ENCODE measurements at places on chromosomes 7 and 10. TPM values are rescaled to one million over a fixed set of nuclear protein-coding genes. Genes with fewer than 3 reads are reported as not detected.

- no peak overlapping the region for H3K27ac ChIP-seq
- H3K27me3 ChIP-seq = no peaks in the 10 kb centered on the region
- no peak for DNase-seq
- H3K4me3 ChIP-seq = no peak overlapping the region
Observed at GRCh38 chr7:151592868-151593486, 73.3 kb upstream of the RHEB start.

DNA sequence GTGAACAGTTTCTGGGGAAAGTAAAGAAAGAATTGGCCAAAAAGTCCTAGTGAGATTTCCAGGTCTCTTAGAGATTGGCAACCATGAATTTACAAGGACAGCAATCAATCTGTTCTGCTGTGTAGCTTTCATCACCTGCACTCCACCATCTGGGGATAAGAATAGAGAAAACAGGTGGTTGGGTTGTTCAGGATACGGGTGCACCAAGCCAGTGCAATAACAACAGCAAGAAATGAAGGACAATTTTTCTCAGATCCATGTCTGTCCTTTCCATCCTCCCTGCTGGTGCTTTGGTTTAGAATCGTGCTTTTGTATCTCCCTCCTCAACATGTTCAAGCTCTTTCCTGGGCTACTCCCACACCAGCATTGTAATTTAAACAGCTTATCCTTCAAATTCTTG lies 787.7 kb downstream of the GRID1 start:
- DNase-seq = no peak
- no peak overlapping the region for H3K27ac ChIP-seq
- H3K36me3 ChIP-seq = no peaks in the 10 kb centered on the region
- no peak overlapping the region for H3K4me3 ChIP-seq

- H3K36me3 ChIP-seq = no peaks in the 10 kb centered on the region
- H3K4me3 ChIP-seq = no peak overlapping the region
- no peak for DNase-seq
- H3K27me3 ChIP-seq = no peaks in the 10 kb centered on the region
- no peaks in the 10 kb centered on the region for H3K4me1 ChIP-seq
Observed at GRCh38 chr10:92208736-92209135, 82.1 kb downstream of the CPEB3 start.

DNA sequence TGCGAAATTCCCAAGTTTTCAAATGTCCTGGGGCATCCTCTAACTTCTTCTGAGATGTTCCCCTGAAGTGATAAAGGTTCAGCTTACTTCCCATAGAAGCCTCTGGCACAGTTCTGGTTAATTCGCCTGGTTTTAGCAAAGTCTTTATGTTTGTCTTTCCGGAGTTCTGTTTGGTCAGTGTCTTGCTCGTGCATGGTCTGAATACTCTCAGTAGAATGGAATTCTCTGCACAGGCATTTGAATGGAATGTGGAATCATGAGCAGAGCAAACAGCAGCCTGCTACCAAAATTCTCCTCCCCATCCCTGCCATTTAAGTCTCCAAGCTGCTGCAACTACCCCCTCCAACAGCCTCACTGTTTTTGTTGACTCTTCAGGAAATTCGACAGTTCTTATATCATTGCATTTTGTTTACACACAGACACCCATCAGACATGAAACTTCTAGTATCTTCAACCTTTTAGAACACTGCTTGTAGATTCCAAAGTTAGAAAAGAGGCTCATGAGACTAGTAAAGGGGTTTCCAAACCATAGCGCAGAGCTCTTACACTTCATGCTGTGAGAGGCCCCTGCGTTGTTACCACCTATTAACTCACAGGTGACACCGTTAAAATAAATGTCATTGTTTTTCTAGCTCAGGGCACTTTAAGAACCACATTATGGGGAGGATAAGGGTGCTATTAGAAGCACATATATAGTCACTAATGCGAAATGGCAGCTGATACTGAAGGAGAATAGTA lies 129.7 kb downstream of the PLCE1 start:
- H3K27me3 ChIP-seq = no peaks in the 10 kb centered on the region
- peaks cover 36% of the 10 kb centered on the region for H3K4me1 ChIP-seq
- H3K4me3 ChIP-seq = no peak overlapping the region
- peak; percentile 93 for DNase-seq
- H3K27ac ChIP-seq = peak overlapping the region; percentile 10
- H3K36me3 ChIP-seq = no peaks in the 10 kb centered on the region

DNA sequence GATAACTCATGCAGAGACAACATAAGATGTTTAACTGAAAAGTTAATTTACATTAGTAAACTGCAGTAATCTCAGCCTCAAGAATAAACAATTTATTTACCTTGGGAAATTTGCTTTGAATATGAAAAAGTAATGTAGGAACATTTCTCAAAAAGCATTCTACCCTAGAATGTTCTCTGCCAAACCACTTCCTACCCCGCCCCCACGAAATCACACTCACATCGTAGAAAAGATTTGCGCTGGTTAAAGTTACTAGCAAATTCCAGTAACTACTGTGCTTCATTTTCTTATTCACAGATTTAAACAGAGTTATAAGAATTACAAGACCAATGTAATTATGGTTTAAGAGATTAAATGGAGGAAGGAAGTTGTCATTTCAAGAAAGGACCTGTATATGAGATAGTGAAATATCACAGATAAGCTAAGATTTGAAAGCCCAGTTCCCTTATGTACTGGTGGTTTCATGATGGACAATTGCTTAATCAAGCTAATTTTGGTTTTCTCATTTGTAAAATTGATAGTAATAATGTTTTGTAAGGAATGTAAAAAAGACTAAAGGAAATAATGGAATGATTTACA lies 175.4 kb downstream of the GNAI1 start:
- H3K27me3 ChIP-seq = no peaks in the 10 kb centered on the region
- no peak for DNase-seq
- no peak overlapping the region for H3K27ac ChIP-seq
- H3K36me3 ChIP-seq = no peaks in the 10 kb centered on the region

- H3K4me3 ChIP-seq = no peak overlapping the region
- no peaks in the 10 kb centered on the region for H3K27me3 ChIP-seq
- H3K27ac ChIP-seq = no peak overlapping the region
- no peaks in the 10 kb centered on the region for H3K4me1 ChIP-seq
- no peaks in the 10 kb centered on the region for H3K36me3 ChIP-seq
Observed at GRCh38 chr7:125399408-125399807, 469.8 kb upstream of the POT1 start.

- no peak within 1 kb of the TSS for H3K27ac ChIP-seq
- 0 out of 2 replicates have a peak, but pooled peaks cover 3% of the 10 kb centered on the region for H3K4me1 ChIP-seq
- H3K27me3 ChIP-seq = peaks cover 2% of the 10 kb centered on the region
- no peak for DNase-seq
- H3K4me3 ChIP-seq = peak within 1 kb of the TSS; percentile 44
- no peaks in the 10 kb centered on the region for H3K36me3 ChIP-seq
Observed at GRCh38 chr7:27165089-27165995, at the start of gene HOXA9. Gene HOXA9 (minus strand): TSS chr7:27165537. CDS start chr7:27165457, 80 bp downstream.

The POLR3A gene
- 19.2 TPM for total RNA-seq

GRCh38 chr7:44590910-44591309 lies 8.9 kb upstream of the TMED4 start:
- H3K4me3 ChIP-seq = no peak overlapping the region
- H3K36me3 ChIP-seq = no peaks in the 10 kb centered on the region
- no peak for DNase-seq
- H3K27me3 ChIP-seq = no peaks in the 10 kb centered on the region
- peaks cover 7% of the 10 kb centered on the region for H3K4me1 ChIP-seq
- H3K27ac ChIP-seq = no peak overlapping the region

DNA sequence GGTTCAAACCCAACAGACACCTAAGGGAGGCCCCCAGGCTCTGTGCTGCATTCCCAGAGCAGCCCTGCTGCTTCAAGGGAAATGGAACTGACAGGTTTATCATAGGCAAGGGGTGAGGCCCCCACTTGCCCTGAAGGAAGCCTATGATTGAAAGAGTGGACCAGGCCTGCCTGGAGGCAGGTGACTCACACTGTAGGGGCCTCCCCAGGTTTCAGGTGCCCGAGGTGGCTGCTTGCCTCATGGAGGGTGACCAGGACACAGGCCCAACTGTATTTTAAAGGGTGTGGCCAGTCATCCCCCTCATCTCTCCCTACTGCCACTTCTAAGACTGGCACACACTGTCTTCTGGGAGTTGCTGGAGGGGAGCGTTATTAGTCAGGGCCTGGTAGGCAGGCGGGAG lies 85.4 kb downstream of the ATXN7L1 start:
- no peaks in the 10 kb centered on the region for H3K27me3 ChIP-seq
- no peak overlapping the region for H3K4me3 ChIP-seq
- DNase-seq = no peak
- peaks cover 2% of the 10 kb centered on the region for H3K36me3 ChIP-seq
- no peaks in the 10 kb centered on the region for H3K4me1 ChIP-seq

The CLRN3 gene
- not detected for total RNA-seq

- no peaks in the 10 kb centered on the region for H3K36me3 ChIP-seq
- peaks cover 7% of the 10 kb centered on the region for H3K4me1 ChIP-seq
- H3K27ac ChIP-seq = no peak overlapping the region
- DNase-seq = no peak
Observed at GRCh38 chr10:42691361-42692120, 53.2 kb upstream of the ZNF33B start.

- H3K27me3 ChIP-seq = no peaks in the 10 kb centered on the region
- DNase-seq = no peak
- no peak overlapping the region for H3K27ac ChIP-seq
Observed at GRCh38 chr7:97064020-97064419, 39.4 kb upstream of the DLX5 start.

The RPEL1 gene
- total RNA-seq = 0.10 TPM

DNA sequence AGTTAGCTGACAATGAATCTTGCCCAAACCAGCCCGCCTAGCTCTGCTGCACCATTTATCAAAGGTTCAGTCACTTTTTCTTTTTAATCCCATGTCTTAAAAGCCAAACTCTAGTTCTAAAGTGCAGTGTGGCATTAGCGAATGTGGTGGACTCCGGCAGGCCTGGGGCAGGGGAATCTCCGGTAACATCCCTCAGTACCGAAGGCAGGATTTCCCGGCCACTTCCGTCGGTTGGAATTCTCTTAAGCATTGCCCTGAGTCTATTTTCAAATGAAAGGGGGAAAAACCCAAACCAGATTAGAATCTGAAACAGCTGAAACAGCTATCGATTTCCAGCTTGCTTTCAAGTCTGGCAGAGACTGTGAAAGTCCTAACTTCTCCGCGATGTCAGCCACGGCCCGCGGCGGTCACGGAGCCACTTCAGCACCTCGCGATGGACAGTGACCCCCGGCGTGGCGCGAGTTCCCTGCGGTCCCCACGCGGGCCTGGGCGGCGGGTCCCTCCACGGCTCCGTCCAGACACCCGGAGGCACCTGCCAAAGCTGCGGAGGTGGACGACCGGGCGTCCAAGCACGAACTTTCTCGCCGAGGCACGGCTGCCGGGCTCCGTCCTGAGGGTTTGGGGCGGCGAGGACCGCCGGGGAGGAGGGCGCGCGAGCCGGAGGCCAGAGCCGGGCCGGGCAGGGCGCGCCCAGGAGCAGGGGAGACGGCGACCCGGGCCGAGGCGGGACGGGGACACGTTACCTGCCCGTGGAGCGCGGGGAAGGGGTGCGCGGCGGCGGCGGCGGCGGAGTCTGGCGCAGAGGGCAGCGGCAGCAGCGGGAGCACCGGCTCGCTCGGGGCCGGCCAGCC lies 745 bp downstream of the TCERG1L start:
- DNase-seq = no peak
- no peaks in the 10 kb centered on the region for H3K4me1 ChIP-seq
- no peak overlapping the region for H3K27ac ChIP-seq
- no peak overlapping the region for H3K4me3 ChIP-seq
- no peaks in the 10 kb centered on the region for H3K36me3 ChIP-seq
- peaks cover 1% of the 10 kb centered on the region for H3K27me3 ChIP-seq

GRCh38 chr10:55629793-55630490 lies 731.1 kb downstream of the ZWINT start:
- peak; percentile 6 for DNase-seq
- H3K27ac ChIP-seq = no peak overlapping the region
- no peaks in the 10 kb centered on the region for H3K4me1 ChIP-seq

DNA sequence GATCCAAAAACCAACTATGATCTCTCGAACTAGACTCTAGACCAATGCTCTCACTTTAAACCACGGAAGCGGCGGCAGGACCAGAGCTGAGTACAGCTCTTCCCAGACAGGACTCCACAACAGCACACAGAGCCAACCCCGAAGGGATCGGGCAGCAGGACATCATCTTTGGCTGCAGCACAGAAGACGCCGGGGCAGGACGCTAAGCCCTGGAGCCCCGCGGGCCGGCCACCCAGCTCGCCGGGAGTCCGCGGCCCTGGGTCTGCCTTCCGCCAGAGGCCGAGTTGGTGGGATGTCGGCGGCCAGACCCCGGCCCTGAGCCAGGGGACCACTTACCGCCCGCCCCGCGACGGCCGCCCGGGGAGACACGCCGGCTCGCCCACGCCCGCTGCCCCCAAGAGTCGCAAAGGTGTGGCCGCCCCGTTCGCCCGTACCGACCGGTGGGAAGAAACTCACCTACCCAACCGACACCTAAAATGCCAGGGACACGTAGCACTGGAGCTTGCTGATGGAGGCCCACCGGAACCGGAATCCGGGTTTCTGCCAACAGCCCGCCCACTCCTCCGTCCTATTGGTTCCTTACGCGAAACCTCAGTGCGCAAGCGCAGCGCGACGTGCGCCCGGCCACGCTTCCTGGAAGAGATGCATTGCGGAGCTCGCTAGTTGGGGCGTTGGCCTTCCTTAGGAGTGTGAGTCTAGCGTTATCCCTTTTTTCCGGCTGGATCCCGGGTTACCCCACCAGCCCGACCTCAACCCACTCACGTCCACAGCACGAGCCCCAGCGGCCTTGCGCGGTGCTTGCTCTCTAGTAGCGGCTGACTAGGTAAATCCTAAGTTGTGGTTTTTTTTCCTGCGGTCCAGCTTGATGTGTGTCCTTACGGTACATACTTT lies at the start of gene SEC61G:
TSS of gene SEC61G (minus strand) at position 510 of the 891 bp plus-strand sequence. CDS start 1,623 bp downstream, outside the sequence.
- H3K27ac ChIP-seq = peak within 1 kb of the TSS; percentile 74
- DNase-seq = peak; percentile 93
- H3K4me3 ChIP-seq = peak within 1 kb of the TSS; percentile 93
- H3K4me1 ChIP-seq = peaks cover 47% of the 10 kb centered on the region
- H3K36me3 ChIP-seq = peaks cover 3% of the 10 kb centered on the region

- no peaks in the 10 kb centered on the region for H3K27me3 ChIP-seq
- DNase-seq = peak; percentile 30
- no peak overlapping the region for H3K27ac ChIP-seq
- H3K4me3 ChIP-seq = no peak overlapping the region
- no peaks in the 10 kb centered on the region for H3K36me3 ChIP-seq
Observed at GRCh38 chr10:35781643-35782035, 139.5 kb upstream of the FZD8 start.

DNA sequence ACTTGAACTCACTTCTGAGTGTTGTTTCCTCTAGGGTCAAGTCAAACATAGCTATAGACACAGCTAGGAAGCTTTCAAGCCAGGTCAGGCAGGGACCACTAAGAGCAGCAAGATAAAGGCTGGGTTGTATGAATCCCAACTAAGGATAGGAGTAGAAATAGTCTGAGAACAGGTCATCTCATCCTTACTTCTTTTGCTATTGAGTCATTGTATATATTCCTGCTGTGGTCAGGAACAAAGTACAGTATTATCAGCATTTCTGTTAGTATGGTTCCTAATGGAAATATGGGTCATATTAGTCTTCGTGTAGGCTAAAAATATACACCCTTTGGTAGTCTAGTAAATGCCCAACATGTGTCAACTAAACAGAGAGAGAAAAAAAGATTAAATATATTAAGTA lies 145.3 kb downstream of the BTAF1 start:
- no peaks in the 10 kb centered on the region for H3K36me3 ChIP-seq
- H3K4me1 ChIP-seq = no peaks in the 10 kb centered on the region
- H3K4me3 ChIP-seq = no peak overlapping the region
- H3K27me3 ChIP-seq = no peaks in the 10 kb centered on the region

The GRID1 gene
- not detected for total RNA-seq
